Amygdala (tissue), 56 donors: ENCODE measurements at places on chromosomes 3 and 15.

GRCh38 chr3:46212101-46212500, 4.0 kb upstream of the CCR1 start:
- DNase-seq, result no peak

DNA sequence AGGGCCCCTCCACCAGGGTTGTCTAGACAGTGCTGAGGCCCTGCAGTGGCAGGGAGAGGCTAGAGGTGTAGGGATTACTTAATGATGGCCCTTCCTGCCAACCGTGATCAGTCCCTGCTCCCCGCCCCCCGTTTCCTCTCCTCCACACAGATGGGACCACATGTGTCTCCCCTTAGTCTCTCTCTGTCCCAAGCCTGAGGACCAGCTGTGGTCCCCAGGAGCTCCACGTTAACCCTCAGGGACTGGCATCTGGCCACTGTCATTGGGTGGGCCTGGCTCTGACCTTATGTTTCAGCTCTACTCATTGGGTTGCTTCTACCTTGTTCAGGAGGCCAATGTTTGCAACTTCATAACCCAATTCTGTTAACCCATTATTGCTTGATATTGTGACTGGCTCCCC, 6.0 kb upstream of the ALPK3 start:
- DNase-seq, result no peak

DNA sequence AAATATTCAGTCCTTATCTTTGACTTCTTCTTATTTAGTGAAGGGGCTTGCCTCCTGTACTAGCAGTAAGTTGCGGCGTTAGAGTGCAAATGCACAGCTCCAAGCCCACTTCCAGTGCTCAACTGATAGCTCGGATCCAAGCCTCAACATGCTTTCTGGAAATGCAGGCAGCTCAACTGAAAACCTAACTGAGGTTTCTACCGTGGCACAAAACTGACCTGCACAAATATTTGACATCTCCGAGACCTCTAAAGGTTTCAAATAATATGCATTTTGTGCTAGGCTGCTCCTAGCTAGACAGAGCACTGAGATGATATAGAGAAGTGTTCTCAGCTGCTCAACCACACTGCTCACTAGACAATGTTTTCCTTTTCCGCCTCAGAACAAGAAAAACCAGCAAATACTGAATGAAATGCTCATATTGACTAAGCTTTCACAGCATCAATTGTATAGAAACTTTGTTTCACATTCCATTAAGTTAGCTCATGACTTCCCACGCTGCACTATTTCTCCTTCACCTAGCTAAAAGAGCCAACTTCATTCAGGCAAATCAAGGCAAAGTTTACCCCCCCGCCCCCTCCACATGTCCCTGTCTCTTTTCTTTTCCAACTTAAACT, 822 bp downstream of the ZNF385D start:
- DNase-seq, result no peak

DNA sequence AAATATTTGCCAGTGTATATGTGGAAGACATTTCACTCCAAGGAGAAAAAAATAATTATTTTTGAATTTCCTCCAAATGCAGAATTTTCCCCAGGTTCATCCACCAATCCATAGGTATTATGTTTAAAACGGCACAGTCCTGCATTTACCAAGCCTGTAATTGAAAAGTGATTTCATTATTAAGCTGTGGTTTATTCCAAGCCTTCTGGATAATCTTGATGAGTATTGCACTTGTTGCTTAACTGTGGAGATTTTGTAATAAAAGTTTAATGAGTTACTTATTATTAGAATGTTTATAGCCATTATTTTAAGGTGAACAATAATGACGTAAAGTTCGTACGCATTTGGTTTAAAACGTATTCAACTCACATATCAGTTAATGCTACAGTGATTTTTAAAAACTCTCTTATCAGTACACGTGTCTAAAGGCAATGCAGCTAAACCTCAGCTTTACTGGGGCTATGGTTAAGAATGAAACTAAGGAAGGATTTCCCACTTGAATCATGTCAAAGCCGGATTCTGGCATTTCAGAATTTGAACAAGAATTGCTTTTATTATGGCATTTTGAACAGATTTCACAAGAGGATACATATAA, 283.9 kb downstream of the MECOM start:
- DNase-seq, result no peak
